ENCODE measurements at places on chromosomes 2 and 18.

GRCh38 chr18:54416436-54416835 is 58.7 kb downstream of the C18orf54 start:
- DNase-seq, result no peak

DNA sequence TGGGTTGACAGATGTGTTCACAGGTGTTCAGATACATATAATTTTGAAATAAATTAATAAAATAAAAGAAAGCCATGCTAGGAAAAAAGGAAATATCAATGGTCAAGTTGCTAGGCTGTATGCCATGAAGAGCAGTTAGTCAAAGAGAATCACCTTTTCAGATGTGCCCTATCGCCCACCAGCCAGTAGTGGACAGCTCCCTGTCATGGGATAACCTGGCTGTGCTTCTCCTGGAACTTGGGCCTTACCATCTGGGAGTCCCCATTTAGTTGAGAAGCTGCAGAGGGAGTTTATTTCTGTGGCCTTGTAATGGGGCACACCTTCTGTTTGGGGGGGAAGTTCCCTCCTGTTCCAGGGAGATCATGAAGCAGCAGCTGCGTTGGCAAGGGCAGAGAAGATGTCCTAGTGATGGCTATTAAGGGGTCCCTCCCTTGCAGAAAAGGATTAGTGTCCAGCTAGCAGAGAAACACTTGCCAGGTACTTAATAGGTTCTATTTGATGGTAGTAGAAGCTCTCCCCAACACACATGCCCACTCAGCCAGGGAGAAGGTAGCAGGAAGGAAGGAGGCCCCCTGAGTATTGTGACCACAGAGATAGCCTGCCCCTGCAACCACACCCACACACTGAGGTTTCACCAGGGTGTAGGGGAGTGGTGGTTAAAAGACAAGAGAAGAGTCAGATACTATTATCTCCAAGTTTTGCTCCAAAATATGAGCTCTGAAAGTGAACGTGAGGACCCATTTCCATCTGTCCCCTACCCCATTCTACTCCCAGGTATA is 117.7 kb downstream of the B3GNT2 start:
- no peak for DNase-seq

GRCh38 chr18:22872900-22873537 is 60.1 kb upstream of the RBBP8 start:
- DNase-seq, result no peak

GRCh38 chr2:162704496-162704895 is 134.1 kb downstream of the KCNH7 start:
- no peak for DNase-seq

DNA sequence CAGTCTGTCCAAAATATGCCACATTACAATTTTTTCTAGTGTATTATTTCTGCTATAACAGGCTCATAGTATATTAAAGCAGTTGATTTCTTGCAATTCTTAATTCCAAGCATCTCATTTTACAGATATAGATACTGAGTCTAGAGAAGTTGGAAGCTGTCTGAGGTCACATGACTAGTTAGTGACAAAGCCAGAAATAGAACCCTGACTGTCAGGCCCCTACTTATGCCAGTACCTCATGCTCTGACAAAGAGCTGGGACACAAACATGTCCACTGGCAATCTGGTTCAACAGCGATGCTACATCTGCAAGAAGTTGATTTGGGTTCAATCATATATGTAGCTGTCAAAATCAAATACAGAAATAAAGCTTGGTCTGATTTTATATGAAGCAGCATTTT is 750.4 kb upstream of the FAM98A start:
- DNase-seq, result no peak
